ENCODE measurements at places on chromosomes 5 and 9.
A peak's percentile ranks its signal among the peaks of the same experiment; 100 is the strongest.

GRCh38 chr9:13110766-13111417, 168.6 kb downstream of the MPDZ start:
- peak; percentile 36 for DNase-seq

DNA sequence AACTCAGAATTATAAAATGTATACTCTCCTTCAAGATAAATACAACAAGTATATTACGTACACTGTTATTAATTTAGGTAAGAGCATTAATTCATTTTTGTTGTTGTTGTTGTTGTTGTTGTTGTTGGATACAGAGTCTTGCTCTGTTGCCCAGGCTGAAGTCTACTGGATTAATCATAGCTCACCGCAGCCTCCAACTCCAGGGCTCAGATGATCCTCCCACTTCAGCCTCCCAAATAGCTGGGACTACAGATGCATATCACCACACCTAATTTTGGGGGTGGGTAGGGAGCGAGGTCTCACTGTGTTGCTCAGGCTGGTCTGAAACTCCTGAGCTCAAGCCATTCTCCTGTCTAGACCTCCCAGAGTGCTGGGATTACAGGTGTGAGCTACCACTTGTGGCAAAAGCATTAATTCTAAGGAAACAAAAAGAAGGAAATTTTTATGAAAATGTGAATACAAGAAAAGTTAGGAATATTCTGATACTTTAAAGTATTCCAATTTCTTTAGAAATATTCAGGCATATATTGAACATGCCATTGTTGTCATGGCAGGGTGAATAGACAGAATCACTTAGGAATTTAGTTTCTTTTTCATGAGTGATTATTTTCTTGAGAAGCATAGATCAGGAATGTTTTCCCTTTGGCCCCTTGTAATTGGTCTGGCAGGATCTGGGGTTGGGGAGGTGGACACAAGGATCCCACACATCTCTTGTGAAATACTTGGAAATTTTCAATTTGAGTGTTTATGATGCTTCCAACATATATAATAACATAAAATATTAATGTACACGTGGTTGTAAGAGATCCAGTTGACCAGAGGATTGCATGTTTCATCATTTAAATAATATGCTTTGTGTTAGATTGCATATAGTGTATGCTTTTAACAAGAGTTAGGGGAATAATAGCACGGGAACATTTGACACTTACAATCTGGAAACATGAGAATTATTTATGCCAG, 263.6 kb downstream of the FANCC start:
- no peak for DNase-seq

DNA sequence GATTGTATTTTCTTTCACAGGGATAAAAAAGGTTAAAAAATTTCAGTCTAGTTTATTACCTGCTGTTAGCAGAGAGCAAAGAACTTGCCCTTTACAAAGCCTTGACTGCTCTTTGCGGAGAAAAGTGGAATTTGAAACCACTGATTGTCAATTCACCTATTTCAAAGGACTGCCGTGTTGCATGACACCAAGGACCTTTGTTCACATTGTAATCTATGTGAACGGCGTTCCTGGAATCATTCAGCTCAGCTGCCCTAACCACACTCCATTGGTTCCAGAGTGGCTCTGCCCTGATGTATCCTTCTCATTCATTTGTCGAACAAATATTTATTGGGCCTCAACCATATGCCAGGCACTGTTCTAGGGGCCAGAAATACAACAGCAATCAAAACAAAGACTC, 377.5 kb upstream of the RFX3 start:
- no peak for DNase-seq

- DNase-seq, result no peak
Observed at GRCh38 chr9:31355159-31355882, 1029.1 kb upstream of the ACO1 start.

DNA sequence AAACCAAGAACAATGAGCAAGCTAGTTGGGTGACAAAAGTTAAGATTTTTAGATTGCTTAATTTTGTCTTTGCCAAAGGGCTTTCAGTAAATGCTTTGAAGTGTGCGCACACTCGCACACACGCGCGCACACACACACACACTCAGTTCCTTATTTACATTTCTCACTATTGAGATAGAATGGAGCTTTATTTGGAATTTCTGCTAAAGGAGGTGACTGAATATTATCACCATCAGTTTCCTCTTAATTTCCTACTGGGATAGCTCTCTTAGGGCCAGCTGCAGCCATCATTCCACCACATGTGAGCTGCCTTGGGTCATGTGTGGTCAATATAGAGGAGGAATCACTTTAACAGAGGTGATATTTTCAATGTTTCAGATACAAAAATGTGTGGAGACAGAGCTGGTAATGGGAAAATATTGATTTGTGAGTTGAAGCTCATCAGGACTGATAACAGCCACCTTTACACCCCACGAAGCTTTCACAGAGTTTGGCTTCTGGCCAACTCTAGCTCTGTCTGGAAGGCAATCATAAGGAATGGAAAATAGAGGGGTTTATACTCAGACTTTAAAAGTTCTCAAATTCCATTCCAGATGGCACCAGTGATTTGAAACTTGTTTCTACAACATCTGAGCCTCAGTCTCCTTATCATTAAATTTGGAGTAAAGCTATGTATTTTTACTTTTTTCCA, 99.9 kb downstream of the MACIR start:
- DNase-seq, result no peak

DNA sequence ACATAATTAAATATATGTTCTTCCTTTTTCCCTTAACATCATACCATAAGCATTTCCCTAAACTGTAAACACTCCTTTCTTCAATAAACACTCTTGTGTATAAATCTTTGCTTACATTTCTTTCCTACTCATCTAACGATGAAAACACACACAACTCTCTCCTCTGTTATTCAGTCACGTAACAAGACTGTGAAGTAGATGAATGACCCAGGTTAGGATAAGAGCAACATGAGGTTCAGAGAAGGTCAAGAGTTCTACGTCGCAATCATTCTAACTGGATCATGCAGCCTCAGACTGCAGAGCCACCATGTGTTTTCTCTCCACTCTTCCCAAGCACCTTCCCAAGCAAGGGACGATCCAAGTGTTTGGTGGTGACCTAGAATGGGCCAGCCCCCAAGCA, 70.5 kb upstream of the SPTLC1 start:
- no peak for DNase-seq

- no peak for DNase-seq
Observed at GRCh38 chr5:177510567-177511053, 984 bp upstream of the DOK3 start.

- no peak for DNase-seq
Observed at GRCh38 chr5:463301-463700, 20.3 kb downstream of the EXOC3 start.
